Activated effector memory CD4-positive, alpha-beta T cell treated with anti-CD3 and anti-CD28 coated beads, Interleukin-2, amount 50 U/mL, for 16 hours (primary cell): ENCODE measurements at places on chromosomes 5 and 9.

GRCh38 chr9:132546148-132547051, 36.0 kb upstream of the BARHL1 start:
- DNase-seq = no peak

DNA sequence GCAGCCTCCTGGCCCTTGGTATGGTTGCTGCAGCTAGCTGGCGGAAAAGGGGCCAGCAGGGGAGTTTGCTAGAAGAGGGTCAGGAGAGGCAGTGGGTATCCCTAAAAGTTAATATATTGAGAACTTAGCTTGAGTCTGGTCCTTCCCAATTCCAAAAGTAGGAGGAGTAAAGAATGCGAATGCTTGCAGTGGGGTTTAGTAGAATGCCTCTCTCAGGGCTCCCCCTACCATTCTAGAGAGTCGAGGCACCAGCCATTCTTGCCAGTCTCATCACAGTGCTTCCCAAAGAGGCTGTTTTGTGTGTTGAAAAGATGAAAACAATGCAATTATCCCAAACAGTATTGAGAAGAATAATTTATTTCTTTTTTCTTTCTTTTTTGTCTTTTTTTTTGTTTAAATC, 26.4 kb downstream of the TTC39B start:
- DNase-seq = no peak

- no peak for DNase-seq
Observed at GRCh38 chr5:112064956-112065355, 308.0 kb upstream of the NREP start.

DNA sequence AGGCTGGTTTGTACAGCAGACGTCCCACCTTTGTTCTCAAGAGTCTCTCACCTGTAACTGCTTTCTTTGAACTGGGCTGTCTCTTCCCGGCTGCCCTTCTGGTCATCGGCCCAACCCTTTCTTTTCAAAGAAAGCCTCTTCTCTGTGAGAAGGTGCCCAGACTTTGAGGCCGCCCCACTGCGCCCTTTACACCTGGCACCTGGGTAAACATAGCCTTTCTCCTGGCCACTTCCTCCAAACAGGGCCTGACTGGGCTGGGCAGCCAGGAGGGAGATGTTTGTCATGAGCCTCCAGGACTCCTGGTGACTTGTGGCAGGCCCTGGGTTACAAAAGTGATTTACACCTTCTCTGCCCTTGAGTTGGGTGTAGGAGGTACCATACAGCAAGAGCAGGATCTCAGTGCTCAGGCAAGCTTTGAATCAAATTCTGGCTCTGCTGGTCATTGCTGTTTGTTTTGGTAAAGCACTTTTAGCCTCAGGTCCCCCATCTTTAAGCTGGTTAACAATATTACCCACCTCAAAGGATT, 127.2 kb upstream of the CXCL14 start:
- DNase-seq = no peak

- peak; percentile 81 for DNase-seq
Observed at GRCh38 chr5:55994495-55994997, at the start of gene IL6ST. TSS of gene IL6ST (minus strand) at chr5:55994963. CDS start at chr5:55976278, 18,685 bp downstream.

DNA sequence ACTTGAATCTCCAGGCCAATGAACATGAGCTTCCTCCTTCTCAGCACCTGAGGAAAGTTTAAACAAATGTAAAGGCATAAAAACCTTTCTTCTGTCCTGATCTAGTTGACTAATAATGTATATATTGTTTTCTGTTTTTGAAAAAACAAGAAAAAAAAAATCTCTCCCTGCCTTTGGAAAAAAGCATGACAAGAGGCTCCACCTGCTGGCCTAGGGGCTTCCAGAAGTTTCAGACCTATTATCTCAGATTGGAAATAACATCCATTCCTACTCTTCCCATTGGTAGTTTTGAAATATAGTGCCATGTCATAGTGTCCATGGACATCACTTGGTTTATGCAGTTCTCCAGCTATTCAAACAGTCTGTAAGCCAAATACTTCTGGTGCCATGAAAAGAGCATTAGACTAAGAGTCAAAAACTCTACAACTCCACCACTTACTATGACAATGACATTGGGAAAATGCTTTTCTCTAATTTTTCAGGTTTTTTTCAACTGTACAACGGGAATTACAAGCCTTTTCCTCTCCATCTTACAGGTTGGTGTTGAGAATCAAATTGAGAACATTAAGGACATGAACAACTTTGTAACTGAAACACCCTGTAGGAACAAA, 409.6 kb upstream of the MPDZ start:
- no peak for DNase-seq

DNA sequence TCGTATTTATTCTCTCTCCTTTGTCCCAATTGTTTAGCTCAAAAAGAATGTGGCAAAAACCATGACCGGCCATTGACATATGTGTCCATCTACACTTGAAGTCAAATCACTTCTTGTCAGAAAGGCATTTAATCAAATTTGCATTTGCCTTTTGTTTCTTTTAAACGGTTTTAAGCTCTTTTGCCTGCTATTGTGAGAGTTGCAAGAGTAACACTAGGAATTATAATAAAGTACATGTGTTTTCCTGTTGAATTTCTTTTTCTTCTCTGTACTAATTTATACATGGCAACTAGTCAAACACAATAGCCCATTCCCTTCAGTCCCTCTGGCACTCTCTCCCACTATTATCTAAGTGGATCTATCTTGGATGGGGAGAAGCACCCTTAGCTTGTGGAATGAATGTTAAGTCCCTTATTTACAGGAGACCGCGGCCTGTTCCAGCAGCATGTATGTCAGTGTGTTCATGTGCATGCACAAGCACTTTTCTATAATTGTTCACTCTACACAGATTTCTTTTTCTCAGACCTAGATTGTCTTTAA, 3.2 kb downstream of the ADAMTSL1 start:
- DNase-seq = no peak

GRCh38 chr5:172446336-172447051, 7.8 kb downstream of the SH3PXD2B start:
- no peak for DNase-seq

DNA sequence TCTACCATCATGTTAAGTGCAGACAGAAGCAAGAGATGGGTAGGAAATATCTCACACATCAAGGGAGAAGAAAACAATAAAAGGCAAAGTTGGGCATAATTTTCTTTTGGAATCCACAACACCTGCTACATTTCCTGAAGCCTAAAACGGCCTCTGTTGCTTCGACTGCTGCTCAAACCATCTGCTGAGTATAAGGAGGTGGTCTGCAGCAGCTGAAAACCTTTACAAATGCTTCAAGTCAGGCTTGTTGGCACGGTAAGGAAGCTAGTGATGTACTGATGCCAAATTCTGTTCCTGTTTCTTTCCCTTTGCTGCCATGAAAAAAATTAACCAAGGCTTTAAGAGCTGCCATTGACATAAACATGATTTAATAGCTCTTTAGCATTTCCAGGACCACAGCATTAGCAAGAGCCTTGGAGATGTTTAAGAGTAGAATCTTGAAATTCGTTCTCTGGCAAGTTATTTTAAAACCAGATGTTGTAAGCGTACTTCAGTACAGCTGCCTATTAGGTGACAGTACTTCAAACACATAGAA, 75.6 kb downstream of the DMRTA1 start:
- no peak for DNase-seq

DNA sequence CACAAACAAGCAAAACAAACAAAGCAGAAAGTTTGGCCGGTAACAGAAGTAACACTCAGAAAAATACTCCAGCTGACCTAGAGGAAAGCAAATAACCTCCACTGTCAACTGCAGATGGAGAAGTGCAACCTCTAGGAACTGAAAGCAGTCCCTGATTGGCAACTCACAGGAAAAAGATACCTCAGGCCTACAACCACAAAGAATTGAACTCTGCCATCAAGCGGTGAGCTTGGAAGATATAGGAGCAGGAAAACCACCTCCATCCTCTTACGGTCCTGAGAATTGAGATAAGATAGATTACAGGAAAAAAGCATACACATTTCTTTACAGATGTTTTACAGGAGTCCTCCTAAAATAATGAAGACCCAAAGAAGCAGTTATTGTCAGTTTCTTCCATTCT, 184.5 kb downstream of the PDZD2 start:
- DNase-seq = no peak

DNA sequence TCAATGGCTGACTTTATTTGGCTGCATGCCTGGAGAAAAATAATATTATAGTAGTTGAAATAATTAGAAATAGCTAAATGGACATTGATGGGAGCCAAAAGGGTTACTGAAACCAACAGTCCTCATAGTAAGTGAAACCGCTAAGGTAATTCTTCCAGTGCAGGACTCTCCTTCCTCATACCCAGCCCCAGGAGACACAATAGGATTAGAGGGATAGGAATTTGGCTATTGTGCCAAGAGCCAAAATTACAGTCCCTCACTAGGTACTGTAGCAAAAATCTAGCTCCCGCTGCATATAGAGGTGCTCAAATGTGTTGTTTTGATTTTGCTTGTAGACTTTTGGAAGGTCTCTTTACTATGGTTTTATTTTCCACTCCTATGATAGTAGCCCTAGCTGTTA, 20.2 kb downstream of the GLDC start:
- DNase-seq = no peak

GRCh38 chr9:129415942-129416651, 204.8 kb downstream of the C9orf50 start:
- no peak for DNase-seq

GRCh38 chr5:177427211-177427822, 841 bp downstream of the GRK6 start:
- no peak for DNase-seq

DNA sequence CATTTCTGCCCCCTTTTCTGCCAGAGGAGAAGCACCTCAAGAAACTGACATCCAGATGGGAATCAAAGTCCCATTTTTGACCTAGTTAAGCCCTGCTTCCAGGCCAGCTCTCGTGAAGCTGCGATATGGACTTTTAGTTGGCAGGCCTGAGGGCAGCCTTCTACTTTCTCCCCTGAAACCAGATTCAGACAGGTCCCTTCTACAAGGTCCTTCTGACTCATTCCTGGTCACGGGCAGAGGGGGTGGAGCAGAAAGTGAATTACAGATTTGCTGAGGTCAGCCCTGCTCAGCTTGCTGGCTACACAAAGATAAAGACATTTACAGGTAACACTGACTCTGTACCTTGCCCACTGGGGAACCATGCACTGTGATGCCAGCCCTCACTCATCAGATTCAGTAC, 52.8 kb upstream of the TUT7 start:
- DNase-seq = no peak

DNA sequence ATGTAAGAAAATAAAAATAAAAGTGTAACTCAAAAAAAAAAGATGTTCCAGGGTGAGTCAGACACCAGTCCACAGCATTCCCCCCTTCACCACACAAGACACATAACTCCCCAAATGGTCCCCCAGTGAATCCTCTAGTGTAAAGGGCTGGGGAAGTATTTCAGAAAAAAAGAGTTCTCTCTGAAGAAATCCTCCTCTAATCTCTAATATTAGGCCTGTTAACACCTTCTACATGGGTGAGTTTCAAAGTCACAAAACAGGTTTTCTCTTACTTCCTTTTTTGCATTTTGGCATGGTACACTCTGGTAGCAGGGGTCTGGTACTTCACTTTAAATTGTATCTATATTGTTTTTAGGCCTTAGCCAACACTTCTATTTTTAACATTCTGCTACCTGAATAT, 28.2 kb downstream of the RNF145 start:
- no peak for DNase-seq

- DNase-seq = no peak
Observed at GRCh38 chr9:112858625-112859147, 32.0 kb downstream of the SLC46A2 start.

DNA sequence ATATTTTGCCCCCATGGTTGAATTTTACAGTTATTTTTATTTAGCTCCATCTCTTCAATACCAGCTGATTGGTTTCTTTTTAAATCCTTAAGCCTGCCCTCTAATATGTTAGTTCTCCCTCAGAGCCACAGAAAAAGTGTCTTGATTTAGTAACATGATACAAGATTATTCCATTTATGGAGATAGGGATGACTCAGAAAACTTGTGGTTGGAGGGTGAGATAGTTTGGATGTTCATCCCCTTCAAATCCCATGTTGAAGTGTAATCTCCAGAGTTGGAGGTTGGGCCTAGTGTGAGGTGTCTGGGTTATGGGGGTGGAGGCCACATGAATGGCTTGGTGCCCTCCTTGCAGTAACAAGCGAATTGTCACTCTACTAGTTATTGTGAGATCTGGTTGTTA, 115.7 kb downstream of the FBXO38 start:
- no peak for DNase-seq

- DNase-seq = no peak
Observed at GRCh38 chr5:100319885-100320284, 215.3 kb upstream of the FAM174A start.

DNA sequence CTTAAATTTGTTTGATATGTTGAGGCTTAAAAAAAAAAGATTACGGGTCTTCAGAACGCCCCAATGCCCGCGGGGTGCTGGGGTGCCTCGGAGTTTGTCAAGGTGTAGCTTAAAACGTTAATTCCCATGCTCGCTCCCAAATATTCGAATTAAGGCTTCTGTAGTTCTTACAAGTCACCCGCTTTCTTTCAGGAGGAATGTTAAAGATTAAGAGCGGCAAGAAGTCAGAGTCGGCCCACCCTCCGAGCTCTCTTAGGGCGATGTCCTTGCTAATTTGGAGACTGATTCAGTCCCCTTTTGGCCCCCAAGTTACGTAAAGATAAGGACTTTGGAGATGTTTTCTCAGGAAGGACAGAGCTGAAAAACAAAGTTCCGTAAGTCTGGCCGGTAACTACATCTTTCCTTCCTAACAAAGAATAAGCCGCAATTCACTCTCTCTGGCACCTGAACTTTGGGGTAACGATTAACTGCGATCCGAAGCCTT, 746 bp upstream of the NPM1 start:
- no peak for DNase-seq

DNA sequence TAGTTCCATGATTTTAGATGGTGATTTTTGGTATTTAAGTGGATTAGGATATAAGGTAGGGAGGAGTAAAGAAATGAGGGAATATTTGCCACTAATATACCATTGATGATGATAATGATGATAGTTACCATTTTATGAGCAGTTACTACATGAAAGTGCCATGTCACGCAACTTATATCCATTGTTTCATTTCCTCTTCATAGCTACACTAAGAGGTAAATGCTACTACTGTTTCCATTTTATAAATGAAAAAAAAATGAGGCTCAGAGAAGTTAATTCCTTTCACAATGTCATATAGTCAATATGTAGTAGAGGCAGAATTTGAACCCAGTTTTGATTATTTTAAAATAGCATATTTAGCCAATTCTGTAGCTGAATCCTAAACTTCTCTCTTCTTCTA, 112.2 kb upstream of the ADRA1B start:
- DNase-seq = no peak

- no peak for DNase-seq
Observed at GRCh38 chr5:86030753-86031152, 587.0 kb upstream of the COX7C start.

DNA sequence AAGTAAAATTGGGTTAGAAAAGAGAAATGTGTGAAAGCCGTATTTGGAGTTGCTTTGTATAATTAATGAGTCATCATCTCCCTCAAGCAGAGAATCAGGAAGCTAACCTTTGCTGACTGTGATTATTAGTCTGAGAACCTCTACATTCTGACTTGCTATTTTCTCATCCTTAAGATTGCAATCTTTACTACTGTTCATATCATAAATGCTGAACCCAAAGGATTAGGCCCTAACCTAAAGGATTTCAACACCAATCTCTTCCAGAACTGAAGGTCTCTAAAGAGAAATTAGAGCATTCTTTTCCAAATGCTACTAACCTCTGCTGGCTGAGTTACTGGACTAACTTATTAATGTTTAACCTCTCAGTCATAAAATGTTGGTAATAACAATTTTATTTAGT, 538.1 kb upstream of the MEF2C start:
- DNase-seq = no peak

- DNase-seq = no peak
Observed at GRCh38 chr5:174363934-174364333, 318.4 kb downstream of the NSG2 start.

GRCh38 chr5:103256178-103256577, 2.4 kb upstream of the MACIR start:
- no peak for DNase-seq

GRCh38 chr9:7287986-7288385, 511.6 kb downstream of the DMAC1 start:
- no peak for DNase-seq
